ENCODE measurements at places on chromosomes 7 and 10. TPM values are rescaled to one million over a fixed set of nuclear protein-coding genes. Genes with fewer than 3 reads are reported as not detected.

DNA sequence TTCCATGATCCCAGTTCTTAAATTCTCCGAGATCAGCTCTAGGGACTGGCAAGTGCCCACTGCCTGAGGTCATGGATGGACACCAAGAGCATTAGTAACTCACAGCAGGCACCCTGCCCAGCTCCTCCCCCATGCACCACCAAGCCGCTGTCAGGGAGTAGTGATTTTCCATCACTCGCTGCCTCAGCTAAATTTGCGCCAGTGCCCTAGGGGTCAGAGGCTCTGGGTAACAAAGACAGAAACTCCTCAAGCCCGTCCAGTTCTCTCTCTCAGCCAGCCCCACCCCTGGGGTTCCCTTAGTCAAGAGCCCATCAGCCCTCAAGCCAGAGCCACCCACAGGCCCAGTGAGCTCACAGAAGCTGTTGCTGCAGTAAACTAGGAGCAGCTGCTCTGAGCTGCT is 30.0 kb downstream of the PAX2 start:
- DNase-seq: peak; percentile 30

- peak; percentile 83 for DNase-seq
Observed at GRCh38 chr10:74150204-74150989, at the start of gene AP3M1. TSS of gene AP3M1 (minus strand) at chr10:74150828. CDS start at chr10:74138379, 12,449 bp downstream.

DNA sequence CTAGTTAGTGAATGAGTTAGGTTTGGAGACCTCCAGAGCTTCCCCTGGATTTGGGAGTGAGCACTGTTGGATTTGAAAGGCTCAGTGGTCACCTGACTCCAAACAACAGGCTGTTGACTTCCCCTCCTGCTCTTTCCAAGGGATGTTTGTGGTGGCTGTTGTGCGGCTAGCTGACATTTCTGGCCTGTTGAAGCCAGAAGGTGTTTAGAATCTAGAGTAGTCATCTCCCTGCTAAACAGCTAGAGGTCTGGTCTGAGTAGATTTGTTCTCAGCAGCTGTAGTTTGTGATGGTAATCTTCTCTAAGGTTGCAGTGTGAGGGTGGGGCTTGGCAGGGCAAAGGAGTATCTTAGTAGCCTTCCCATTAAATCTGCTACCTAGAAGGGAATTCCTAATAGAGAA is 30.1 kb downstream of the BPGM start:
- DNase-seq: no peak

DNA sequence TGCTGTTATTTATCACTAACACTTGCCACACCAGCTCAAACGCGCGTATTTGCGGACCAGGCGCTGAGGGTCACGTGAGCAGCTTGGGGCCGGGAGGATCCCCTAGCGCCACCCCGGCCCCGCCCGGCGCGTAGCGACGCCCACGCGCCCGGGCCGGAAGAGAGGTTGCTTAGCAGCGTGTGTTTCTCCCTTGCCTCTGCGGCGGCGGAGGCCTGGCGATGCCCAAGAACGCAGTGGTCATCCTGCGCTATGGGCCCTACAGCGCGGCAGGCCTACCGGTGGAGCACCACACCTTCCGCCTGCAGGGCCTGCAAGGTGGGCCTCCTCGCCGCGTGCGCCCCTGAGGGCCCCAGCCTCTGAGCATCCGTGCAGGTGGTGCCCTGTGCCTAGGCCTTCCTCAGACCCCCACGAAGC is at the start of gene C10orf53:
Gene C10orf53 (plus strand): TSS at position 172 of the 414 bp plus-strand sequence. CDS start 47 bp downstream, at position 219.
- peak; percentile 95 for DNase-seq

DNA sequence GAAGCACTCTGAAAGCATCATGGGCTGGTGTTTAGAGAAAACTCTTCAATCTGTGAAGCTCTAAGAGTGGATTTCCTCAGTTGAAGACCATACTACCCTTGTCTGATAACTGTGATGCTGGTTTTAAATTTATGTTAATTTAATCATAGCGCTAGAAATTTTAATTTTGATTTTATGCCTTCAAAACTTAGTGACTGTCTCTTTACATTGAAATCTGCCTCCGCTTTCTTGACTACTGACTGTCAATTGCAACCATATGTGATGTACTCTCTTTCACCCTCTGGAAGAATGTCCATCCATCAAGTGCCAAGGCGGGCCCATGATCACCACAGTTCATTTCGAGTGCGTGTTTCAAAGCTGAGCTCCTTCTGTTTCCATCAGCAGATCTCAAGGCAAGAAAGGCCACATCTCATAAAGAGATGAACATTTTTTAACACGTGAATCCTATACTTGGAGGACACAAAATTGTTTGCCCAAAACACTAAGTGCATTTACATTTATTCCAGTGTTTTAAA is 147.1 kb downstream of the ITGA8 start:
- DNase-seq: no peak

Gene NACAD
- polyA plus RNA-seq: 1.5 TPM

Gene PSD
- polyA plus RNA-seq: 0.99 TPM

Gene NOM1
- polyA plus RNA-seq: 18.1 TPM

Gene DENND11
- 8.0 TPM for polyA plus RNA-seq

Gene C10orf67
- polyA plus RNA-seq: 1.1 TPM

Gene NSUN6
- 5.3 TPM for polyA plus RNA-seq

Gene ZNF775
- 4.6 TPM for polyA plus RNA-seq
